ENCODE measurements at places on chromosomes 1 and 21.

GRCh38 chr1:230356190-230356589 lies 69.9 kb downstream of the PGBD5 start:
- DNase-seq: no peak

DNA sequence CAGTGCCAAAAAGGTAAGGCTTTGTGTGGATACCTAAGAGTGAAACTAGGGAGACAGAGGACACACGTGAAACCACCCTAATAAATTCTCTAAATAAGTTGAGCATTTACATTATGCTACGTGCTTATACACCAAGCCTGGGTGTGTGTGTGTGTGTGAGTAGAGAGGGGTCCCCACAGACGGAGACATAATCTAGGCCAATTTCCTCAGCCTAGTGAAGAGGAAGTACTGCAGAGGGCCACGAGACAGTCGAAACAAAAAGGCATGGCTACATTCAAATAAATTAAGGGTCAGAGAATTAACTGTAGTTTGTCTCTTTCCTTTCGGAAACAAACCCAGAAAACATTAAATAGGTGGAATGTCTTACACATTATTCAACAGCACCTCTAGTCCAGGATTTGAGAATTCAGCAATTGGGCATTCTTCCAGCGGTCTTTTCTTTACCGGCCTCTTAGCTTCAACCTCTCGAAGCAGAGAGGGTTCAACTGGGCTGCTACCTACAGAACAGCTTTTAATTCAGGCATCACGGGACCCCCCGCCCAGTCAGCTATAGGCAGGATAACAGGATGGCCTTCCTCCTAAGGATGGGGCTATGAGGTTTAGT lies 75.0 kb downstream of the DESI2 start:
- DNase-seq: no peak

DNA sequence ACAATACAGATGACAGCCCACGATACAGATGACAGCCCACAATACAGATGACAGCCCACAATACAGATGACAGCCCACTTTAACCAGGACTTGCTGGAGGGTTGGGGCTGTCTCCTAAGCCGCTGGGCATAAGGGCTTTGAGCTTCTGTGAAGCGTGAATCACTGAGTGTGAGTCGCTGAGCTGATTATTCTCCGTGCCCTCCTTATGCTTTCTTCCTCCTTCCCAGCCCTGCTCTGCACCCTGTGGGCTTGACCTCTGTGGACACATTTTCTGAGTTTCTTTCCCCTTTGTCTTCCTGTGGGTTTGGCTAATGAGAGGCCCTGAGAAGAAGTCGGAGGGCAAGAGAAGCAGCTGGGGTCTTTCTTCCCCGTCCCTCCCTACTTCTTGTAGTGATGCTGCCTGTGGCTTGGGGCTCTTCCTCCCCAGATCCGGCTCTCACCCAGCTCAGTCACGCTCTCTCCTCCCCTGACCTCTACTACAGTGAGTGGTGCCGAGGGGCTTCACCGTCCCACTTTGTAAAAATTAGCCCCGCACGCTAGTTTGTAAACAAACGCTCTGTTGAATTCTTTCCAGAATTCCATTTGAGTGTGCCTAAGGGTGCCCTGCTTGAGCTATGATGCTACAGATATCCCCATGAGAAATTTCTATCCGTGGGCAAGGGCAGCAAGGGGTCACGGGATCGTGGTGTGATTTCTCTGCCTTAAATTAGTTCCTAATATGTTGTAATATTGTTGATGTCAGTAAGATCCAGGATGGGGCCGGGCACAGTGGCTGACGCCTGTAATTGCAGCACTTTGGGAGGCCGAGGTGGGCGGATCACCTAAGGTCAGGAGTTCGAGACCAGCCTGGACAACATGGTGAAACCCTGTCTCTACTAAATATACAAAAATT lies 46.4 kb upstream of the SOD1 start:
- DNase-seq: no peak

DNA sequence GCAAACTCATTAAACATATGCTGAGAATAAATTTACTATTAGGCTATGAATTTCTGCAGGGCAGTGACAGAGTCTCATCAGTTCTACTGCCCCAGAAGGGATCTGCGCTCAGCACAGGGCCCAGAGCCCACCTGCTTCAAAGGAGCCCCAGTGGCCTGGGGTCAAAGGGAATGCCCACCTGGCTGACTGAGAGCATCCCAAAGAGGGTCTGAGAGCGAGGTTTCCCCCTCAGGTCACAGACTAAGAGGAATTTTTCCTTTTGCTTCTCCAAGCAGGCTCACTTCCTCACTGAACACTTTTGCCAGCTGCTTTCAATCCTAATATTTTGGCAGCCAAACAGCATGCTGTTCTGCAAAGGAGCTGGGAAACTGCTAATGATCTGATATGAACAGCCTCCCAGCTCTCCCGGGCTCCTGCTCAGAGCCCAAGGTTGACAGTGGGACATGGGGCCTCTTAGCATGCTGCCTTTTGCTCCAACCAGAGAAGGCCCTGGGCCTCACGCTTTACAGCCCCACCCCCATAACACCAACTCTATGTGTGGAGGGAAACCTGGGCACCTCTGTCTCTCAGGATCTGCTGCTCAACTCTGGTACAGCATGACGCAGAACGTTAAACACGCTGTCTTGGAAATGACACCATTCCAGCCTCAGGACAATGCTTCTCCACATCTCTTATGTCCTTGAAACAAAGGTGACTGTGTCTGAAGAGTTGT lies 70.7 kb upstream of the SYT6 start:
- DNase-seq: no peak

GRCh38 chr1:22582661-22583635 lies 19.7 kb downstream of the EPHA8 start:
- DNase-seq: no peak

GRCh38 chr1:77831976-77832711 lies 52.7 kb downstream of the MIGA1 start:
- peak; percentile 50 for DNase-seq

DNA sequence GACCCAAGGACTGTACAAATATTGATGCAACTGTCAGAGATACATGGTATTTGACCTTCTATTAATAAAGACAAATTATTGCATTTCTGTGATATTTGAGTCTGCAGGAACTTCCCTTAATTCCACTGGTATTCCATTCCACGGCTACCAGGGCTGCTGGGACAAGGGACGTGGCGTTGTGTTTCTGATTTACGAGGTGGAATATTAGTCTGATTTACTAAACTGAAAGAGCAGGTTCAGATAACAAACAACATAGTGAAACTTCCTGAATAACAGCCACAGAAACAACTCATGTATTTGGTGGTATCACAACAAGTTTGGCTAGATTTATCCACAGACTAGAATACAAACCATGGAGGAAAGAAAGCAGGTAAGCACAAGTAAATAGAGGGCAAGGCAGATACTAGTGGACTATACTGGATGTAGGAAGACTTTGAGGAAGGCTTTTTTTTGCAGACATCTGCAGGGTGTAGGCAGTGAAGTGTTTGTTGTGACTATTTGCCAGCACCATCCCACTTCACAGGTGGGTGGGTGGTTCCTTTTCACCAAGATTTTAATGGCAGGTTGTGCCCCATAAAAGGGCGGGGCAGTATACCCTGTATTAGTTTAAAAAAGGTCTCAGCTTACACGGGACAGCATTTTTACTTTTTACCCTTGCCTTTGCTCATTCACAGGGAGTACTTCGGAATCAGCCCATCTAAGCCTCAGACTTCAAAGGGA lies 100.4 kb downstream of the FGGY start:
- DNase-seq: no peak

DNA sequence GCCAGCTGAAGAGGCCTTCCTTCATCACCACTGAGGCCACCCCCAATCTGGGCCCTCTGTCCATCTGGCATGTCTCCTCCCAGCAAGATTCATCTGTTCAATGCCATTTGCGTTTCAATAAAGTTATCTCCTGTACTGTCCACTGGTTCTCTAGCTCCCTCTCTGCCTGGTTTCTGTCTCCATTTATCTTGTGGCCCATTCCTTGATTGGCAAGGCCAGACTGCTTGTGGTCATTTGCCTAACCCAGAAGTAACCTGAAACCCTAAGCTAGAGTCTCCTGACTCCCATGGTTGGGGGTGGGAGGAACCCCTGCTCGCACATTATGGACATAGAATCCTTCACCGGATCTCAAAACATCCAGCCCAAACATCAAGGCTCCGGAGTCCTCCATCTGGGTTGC lies 2.1 kb upstream of the IPO9 start:
- peak; percentile 8 for DNase-seq

DNA sequence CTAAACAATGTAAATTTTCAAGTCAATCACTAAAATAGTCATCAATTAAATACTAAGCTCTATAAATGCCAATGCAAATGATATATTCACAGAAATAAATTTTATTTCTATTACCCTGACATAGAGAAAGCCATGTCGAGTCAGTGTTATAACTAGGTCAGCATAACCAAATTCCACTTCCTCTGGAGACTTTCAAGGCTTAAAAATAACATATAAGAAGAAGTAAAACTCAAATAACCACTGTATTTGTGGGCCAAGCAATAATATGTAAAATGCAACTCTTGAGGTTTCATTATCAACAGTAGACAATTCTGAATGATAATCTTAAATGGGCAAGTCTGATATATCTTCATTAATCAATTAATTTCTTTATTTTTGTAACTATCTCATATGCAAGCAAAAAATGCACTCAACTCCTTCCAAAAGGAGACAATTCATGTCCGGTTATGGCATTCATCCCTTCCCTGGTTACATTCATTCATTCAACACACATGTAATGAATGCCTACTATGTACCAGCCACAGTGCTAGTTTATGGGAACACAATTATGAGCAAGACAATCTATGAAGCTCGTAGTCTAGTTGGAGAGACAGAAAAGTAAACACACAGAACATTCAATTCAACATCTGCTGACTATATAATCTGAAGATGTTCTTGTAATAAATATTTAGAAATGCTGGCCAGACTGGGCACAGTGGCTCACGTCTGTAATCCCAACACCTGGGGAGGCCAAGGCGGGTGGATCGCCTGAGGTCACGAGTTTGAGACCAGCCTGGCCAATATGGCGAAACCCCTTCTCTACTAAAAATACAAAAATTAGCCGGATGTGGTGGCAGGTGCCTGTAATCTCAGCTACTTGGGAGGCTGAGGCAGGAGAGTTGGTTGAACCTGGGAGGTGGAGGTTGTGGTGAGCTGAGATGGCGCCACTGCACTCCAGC lies 37.1 kb upstream of the CAP1 start:
- no peak for DNase-seq

GRCh38 chr1:210598135-210598652 lies 269.5 kb downstream of the HHAT start:
- DNase-seq: peak; percentile 85

Measured in fibroblast of the conjunctiva (primary cell).